ENCODE measurements at places on chromosomes 2 and 18.

- no peak for DNase-seq
These were observed 160.6 kb downstream of the RIT2 start for GRCh38 chr18:42954887-42955286.

DNA sequence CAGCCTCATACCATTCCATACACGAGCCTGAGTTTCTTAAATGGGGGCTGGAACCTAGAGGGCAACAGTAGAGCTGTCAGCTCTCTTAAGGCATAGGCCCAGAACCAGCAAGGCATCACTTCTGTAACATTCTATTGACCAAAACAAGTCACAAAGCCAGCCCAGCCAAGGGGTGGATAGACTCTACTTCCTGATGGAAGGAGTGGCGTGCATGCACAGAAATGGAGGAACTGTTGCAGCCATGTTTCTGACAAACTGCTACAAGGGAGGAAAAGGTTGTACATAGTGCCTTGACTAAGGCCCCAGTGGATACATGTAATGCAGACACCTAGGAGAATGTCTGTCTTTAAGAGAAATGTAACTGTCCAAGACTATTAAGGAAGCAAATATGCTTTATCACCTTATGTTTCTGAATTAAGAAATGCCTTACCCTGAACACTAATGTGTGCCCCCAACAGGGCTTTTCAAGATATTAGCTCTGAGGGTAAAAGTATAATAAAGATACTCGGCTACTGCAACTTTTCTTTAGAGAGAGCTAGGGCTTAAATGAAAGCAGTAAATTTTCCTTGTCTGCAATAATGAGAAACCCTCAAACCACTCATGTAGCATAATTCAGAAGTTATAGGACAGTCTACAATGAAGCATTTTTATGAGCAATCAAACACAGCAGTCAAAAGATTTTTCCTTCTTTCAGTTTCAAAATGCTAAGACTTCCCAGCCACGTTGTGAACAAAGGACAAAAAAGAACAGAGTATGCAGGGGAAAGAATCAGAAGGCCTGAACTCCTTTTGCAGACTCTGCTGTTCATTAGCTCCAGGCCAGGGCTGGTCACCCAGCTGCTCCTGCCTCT is 35.1 kb upstream of the CDC42EP3 start:
- DNase-seq: no peak

GRCh38 chr2:172242961-172243360 is 140.3 kb upstream of the DLX2 start:
- no peak for DNase-seq

DNA sequence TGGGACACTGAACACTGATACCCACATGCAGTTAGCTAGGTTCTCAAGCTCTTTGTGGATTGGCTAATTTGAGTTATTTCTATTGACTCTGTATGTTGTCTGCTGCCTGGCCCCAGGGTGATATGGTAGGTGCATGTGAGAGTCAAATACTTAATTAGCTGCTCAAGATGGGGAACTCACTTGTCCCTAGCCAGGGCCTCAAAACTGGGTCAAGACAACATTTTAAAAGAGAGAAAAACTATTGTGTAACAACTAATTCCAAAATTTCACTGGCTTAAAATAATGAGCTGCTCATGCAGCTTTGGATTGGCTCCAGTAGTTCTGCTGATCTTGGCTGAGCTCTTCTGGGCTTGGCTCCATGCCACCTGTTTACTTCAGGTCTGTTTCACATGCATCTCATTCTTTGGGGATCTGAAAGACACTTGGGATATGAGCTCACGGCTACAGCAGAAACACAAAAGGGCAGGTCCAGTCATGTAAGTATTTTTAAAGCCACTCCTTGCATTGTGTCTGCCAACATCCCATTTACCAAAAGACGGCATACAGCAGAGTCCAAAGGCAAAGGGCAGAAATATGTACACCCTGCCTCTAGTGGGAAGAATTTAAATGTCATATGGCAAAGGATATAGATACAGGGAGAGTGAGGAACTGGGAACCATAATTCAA is 716.8 kb downstream of the SUCLG1 start:
- DNase-seq: no peak

DNA sequence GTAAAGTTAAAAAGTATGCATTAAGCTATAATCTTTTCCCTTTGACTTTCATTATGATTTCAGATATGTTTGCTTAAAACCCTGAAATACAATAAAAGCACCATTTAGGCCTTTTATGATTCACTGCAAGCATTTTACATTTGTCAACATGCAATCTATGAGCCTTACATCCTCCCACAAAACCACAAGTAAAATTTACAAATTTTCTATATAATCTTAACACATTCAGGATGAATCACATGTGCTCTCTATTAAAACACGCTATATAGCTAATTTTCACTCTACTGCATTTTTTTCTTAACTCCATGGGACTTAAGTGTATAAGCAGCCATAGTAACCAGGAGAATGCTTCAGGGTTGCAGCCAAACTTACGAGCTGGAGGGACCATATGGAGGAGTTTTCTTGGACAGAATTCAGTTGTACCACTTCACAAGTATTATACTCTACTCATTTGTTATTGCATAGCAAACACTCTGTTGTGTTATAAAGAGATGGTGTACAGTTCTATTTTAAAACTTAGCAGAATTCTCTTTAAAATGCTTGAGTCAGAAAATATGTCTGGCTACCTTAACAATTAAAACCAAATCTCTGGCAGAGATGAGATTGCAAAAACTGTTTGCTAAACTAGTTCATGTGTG is 293.2 kb downstream of the ALK start:
- no peak for DNase-seq

- DNase-seq: no peak
These were observed 1660.6 kb upstream of the NXPH2 start for GRCh38 chr2:140440815-140441214.

GRCh38 chr18:8863427-8863826 is 158.1 kb downstream of the MTCL1 start:
- no peak for DNase-seq

DNA sequence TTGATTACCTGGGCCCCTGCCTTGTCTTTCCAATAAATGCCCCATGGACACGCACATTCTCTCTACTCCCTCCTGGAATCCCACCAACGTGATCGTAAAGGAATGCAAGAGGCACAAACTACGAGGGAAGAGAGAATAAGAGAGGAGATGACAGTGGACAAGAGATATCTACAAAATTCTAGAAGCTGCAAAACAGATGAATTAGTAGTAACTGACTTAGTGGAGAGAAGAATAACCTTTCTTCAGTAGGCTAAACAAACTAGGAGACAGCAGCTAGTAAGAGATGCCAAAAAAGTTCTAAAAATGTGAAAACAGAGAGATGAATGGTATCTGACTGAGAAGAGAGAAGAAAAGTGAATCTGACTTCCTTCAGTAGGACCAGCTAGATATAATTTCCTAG is 43.5 kb upstream of the MYCN start:
- no peak for DNase-seq

- no peak for DNase-seq
These were observed 96.8 kb downstream of the ST6GAL2 start for GRCh38 chr2:106789185-106789584.

DNA sequence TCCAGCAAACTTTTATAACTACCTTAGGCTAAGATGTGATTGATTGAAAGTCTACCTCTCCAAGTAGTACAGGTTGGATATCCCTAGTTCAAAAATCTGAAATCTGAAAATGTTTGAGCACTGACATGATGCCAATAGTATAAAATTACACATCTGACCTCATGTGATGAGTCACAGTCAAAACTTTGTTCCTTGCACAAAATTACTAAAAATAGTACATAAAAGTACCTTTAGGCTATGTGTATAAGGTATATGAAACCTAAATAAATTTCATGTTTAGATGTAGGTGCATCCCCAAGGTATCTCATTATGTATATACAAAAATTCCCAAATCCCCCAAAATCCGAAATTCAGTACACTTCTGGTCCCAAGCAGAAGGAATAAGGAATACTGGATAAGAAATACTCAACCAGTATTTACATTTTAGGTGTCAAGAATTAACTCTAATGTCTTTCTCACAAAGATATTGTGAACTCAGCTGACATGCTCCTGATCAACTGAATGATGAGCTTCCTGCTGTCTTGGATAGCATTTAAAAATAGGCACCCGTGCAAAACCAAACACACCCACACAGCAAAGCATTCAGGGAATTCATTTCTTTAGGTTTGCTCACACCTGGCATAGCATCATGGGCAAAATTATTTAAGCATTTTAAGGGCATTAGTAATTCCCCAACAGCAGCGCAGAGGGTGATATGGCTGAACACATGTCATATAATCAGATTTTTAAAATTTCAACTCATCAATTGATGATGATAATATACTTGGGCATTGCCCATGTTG is 497.4 kb upstream of the MEIS1 start:
- DNase-seq: no peak

GRCh38 chr2:192887337-192887736 is 692.6 kb upstream of the TMEFF2 start:
- no peak for DNase-seq

DNA sequence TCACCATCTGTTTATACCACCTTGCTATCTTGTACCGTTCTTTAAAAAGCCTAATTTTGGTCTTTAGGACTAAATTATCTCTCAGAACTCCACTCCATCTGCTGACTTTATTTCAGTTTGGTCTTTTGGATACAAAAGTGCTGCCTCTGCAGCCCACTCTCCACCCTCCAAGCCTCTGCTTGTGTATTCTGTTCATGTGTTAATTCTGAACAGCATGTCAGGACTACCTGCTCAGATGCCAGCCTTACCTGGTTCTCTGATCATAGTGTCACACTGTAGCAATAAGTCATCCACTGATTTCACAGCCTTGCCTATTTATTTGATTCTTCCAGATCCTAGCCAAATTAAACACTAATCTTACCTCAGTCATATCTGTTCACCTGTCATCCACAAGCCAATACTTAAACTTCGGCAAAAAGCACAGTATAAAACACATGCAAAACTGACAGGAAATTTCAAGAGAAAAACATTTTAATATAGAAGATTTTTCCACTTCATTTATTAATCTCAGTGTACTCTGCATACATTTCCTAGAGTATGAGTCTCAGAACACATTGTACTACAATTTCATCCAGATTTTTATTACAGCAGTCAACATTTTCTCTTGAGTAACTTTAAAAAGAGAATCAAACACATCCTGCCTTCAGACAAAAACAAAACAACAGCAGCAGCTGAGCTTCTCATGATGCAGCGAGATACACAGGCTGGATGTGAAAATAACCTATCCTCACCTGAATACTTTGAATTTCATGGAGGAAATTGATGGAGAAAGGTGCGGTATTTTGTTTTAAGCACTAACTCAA is 64.9 kb downstream of the PPP1R1C start:
- no peak for DNase-seq

- no peak for DNase-seq
These were observed 21.7 kb downstream of the C2orf92 start for GRCh38 chr2:97691166-97691565.

DNA sequence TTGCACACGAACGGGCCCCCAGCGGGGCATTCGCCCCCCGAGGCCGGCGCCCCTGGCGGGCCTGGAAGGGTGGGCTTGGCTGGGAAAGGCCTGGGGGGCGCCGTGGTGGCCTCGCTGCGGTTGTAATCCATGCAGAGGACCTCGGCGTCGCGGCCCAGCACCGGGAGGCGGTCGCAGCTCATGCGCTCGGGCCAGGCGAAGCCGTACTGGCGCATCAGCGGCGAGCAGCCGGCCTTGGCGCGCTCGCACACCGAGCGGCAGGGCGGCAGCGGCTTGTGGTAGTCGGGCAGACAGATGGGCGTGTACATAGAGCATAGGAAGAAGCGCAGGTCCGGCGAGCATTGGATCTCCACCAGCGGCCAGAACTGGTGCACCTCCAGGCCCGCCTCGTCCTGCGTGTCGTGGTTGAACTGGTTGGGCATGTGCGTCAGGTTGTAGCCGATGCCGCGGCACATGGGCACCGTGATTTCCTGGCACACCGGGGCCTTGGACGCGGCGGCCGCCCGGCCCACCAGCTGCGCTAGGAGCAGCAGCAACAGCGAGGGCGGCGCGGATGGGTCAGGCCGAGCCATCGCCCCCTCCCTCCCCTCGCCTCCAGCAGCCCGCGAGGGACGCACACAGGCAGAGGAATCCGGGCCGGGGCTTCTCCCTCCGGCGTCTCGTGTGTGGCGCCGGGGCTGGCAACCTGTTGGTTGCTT is 1.4 kb downstream of the FZD5 start:
- DNase-seq: no peak

DNA sequence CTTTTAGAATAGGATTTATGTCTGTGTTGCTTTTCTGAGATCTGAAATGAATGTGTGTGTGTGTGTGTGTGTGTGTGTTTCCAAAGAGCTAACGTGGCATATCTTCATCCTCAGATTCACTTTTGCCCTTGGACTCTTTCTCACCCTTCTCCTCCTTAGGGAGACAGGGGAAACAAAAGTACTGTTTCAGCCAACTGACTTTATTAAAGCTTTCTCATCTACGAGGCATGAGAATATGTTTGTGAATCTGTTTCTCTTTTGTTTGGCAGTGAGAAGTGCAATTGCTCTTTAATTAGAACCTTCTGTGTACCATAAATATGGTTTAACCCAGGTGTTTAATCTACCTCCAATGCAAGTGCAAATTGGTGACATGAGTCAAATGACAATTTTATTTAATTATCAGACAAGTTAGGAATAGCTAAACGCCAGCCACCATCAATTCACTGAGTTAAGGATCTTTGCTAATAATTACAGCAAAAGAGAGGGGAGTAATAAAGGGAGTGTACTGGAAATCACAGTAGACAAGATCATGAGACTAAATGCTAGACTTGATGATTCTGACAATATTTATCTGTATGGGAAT is 186.4 kb upstream of the COL3A1 start:
- no peak for DNase-seq

DNA sequence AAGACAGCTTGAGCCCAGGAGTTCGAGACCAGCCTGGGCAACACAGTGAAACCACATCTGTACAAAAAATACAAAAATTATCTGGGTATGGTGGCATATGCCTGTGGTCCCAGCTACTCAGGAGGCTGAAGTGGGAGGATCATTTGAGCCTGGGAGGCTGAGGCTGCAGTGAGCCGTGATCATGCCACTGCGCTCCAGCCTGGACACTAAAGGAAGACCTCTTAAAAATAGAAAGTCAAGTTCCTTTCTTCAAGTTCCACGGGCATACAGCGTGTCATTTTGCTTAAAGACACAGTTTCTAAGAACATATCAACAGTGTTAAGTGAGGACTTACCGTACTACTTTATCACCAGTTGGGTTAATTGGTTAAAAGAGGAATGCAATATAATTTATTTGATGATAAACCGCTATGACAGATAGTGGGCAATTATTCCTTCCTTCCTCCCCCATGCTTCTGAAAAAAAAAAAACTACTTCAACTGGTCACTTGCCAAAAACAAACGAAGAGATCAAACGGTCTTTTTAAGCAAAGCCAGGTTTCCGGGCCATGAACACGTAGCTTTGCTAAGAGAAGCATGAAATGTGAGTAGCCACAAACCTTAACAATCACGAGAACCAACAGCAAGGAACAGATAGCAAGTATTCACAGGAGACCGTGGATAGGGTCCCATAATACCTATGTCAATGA is 21.4 kb downstream of the AP1S3 start:
- DNase-seq: no peak

All from activated T-cell treated with anti-CD3 and anti-CD28 coated beads for 1 hour (primary cell).